ENCODE measurements at places on chromosomes 3 and 15. TPM values are rescaled to one million over a fixed set of nuclear protein-coding genes. Genes with fewer than 3 reads are reported as not detected.
A peak's percentile ranks its signal among the peaks of the same experiment; 100 is the strongest.

- H3K4me1 ChIP-seq = no peaks in the 10 kb centered on the region
- no peaks in the 10 kb centered on the region for H3K36me3 ChIP-seq
- H3K27me3 ChIP-seq = no peaks in the 10 kb centered on the region
- no peak for DNase-seq
- no peak overlapping the region for H3K27ac ChIP-seq
Observed at GRCh38 chr3:65587650-65588439, 450.9 kb downstream of the MAGI1 start.

GRCh38 chr3:106839576-106840280, 537.5 kb upstream of the CCDC54 start:
- H3K36me3 ChIP-seq = no peaks in the 10 kb centered on the region
- peaks cover 11% of the 10 kb centered on the region for H3K4me1 ChIP-seq
- peak overlapping the region; percentile 44 for H3K4me3 ChIP-seq
- H3K27me3 ChIP-seq = no peaks in the 10 kb centered on the region
- peak overlapping the region; percentile 44 for H3K27ac ChIP-seq

Gene FGD5
- 15.4 TPM for total RNA-seq

Gene FAM43A
- total RNA-seq = 10.3 TPM

DNA sequence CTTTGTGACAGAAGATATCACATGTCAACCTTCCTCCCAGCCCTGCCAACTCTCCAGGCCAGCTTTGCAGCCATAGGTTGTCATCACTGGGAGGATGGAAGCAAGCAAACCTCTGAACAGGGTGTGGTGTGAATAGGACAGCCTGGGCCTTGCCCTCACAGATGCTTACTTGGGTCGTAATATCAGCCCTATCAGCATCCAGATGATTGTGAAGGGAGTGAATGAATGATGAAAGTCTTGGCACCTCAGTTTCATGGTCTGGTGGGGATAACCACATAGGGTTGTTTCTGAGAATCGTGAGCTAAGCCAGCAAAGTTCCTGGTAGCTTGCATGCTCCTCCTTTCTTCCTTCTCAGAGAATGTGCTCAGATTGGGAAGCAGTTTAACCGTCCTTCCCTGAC, 55.1 kb upstream of the POLR2M start:
- H3K27ac ChIP-seq = no peak overlapping the region
- no peaks in the 10 kb centered on the region for H3K36me3 ChIP-seq
- no peak for DNase-seq
- no peaks in the 10 kb centered on the region for H3K27me3 ChIP-seq
- no peak overlapping the region for H3K4me3 ChIP-seq

Gene RARB
- total RNA-seq = 12.3 TPM

Gene C3orf70
- total RNA-seq = 22.7 TPM

DNA sequence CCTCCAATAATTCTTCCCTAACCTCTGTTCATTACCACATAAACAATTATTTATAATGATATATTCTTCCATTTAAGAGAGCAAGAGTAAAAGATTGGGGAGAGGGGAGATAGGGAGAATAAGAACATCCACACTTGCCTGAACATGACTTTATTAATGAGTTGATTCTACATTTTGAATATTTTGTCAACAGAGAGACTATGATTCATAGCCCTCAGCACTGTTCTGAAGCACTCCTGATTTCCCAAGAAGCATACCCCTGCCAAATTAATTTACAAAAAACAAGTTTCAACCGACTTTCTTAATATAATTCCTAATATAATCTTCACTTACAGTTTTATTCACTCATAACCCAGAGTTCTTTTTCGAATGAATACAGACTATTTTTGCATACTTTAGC, 828.8 kb downstream of the ROBO2 start:
- DNase-seq = no peak
- H3K27ac ChIP-seq = no peak overlapping the region
- no peaks in the 10 kb centered on the region for H3K4me1 ChIP-seq
- no peaks in the 10 kb centered on the region for H3K27me3 ChIP-seq
- no peak overlapping the region for H3K4me3 ChIP-seq

DNA sequence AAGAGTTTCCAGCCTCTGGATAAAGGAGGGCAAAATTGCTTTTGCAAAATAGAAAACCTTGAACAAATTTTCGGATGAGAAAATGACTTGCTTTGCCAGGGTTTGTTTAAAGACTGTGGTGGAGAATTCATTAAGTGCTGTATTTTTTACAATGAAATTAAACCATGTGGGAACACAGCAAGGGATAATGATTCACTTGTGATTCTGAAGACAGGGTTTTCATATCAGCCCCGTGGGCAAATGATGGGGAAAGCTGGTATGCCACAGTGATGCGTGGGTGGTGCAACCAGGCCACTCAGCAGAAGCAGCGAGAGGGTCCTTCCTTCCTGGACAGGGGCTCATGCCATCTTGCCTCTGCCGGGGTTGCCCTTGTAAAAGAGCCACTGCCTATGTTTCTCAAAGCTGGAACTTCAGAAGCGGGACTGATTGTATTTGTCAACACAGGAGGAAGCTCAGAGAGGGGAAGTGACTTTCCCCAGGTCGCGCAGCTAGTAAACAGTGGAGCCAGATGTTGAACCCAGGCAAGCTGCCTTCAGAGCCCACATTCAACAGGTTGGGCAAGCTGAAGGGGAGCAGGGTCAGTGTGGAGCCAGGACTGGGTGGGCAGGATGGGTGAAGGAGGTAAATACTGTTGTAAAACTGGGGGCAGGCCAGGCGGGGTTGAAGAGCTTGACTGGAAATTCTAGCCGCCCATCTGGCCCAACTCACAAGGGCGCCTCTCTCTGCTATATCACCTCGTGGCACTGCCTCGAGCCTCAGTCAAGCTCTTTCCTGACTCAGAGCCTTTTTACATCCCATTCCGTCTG, 79.1 kb downstream of the TOP2B start:
- DNase-seq = no peak
- H3K27me3 ChIP-seq = no peaks in the 10 kb centered on the region
- peaks cover 10% of the 10 kb centered on the region for H3K4me1 ChIP-seq

Gene KBTBD12
- 14.5 TPM for total RNA-seq

DNA sequence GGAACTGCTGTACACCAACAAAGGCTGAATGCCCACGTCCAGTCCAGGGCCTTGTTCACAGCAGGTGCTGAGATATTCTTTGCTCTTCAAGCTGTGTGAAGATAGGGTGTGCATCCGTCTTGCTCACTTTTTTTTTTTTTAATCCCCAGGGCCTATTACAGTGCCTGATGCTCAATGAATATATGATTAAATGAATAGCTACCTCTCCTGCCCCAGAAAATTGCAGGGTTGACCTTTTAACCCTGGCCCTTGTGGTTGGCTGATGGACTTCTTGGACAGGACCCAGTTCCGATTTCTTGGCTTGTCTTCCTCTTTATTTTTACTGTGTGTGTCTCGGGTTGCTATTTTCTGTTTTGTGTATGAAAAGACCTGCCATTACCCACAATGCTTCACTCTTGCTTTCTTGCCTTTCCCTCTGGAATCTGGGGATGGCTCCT, 2.9 kb upstream of the FYTTD1 start:
- no peak overlapping the region for H3K4me3 ChIP-seq
- H3K27me3 ChIP-seq = no peaks in the 10 kb centered on the region
- peaks cover 7% of the 10 kb centered on the region for H3K4me1 ChIP-seq
- H3K36me3 ChIP-seq = no peaks in the 10 kb centered on the region

- no peaks in the 10 kb centered on the region for H3K36me3 ChIP-seq
- no peak overlapping the region for H3K4me3 ChIP-seq
- no peak for DNase-seq
- H3K27me3 ChIP-seq = no peaks in the 10 kb centered on the region
- no peak overlapping the region for H3K27ac ChIP-seq
Observed at GRCh38 chr3:111593666-111594065, 1.5 kb downstream of the ZBED2 start.

DNA sequence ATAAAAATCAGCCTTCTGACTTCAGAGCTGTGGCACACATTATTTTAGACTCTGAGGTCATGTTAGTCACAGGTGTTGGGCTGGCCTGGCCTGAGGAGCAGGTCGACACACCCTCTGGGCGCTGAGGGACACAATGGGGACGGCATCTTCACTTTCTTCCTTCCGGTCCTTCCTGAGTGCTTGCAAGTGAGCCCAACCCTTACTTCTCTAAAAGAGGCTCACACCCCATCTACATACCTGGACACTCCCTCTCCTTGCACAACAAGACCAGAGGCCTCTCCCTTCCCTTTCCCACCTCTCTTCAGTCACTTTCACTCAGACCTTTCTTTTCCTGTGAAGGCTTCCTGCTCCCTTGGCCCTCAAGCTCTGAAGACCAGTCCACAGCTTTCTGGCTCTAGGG, 85.4 kb downstream of the XXYLT1 start:
- H3K36me3 ChIP-seq = no peaks in the 10 kb centered on the region
- peaks cover 15% of the 10 kb centered on the region for H3K4me1 ChIP-seq
- H3K4me3 ChIP-seq = no peak overlapping the region
- H3K27ac ChIP-seq = no peak overlapping the region
- H3K27me3 ChIP-seq = no peaks in the 10 kb centered on the region
- DNase-seq = no peak
